Mesothelial cell of epicardium (in vitro differentiated cells): ENCODE measurements at places on chromosomes 12 and 14. TPM values are rescaled to one million over a fixed set of nuclear protein-coding genes. Genes with fewer than 3 reads are reported as not detected.

DNA sequence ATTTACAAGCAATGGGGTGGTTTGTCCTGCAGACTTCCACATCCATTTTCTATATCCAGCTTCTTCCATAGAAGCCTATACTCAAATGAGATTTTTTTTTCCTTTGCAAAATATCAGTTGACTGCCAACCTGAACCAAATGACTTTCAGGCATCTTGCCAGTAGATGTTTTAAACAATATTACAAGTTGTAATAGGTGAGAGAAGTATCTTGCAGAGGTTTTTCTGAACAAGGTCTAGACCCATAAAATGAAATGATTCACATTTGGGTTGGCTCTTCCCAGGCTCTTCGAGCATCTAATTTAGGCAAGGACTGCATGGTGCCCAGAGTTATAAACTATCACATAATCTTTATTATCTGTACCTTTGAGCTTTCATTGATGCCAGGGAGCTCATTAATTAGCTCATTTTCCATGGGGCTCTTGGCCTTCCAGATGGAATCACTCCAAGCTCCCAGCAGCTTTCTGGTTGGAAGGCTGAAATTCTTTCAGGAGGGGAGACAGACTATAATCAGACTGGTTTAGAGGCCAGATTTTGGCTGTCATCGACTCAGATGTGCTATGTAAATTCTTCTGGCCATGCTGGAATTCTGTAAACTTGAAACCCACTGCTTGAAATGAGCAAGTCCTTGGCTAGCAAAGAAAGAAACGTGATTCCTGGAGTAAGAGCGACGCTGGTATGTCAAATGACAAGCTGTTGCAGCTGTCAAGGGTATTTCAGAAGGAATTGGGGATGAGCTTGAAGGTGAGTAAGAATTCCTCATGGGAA lies 32.2 kb upstream of the DICER1 start:
- no peak overlapping the region for H3K4me3 ChIP-seq
- peaks cover 70% of the 10 kb centered on the region for H3K36me3 ChIP-seq

- H3K4me3 ChIP-seq = peak overlapping the region; percentile 92
- no peak for DNase-seq
- H3K4me1 ChIP-seq = peaks cover 59% of the 10 kb centered on the region
- H3K27me3 ChIP-seq = no peaks in the 10 kb centered on the region
These were observed 104.5 kb downstream of the PRICKLE1 start for GRCh38 chr12:42484996-42485395.

DNA sequence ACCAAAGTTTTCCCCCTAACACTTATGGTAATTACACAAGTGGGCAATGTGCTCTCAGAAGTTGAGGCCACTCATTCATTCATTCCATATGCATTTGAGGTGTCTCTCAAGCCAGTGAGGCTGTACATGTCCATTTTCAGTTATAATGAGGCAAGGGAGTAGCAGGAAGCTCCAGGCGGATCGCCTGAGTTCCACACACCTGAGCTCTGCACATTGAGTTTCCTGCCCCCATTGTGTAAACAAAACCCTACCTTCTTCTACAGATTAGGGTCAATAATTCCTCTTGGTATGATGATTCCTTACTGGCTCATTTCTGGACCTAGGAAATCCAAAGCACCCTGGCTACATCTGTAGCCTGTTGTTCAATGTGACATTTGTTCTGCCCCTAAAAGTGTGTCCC lies 555.3 kb downstream of the MED13L start:
- H3K4me1 ChIP-seq = peaks cover 10% of the 10 kb centered on the region
- H3K27ac ChIP-seq = no peak overlapping the region
- no peaks in the 10 kb centered on the region for H3K36me3 ChIP-seq
- no peaks in the 10 kb centered on the region for H3K27me3 ChIP-seq
- DNase-seq = no peak

- peak overlapping the region; percentile 18 for H3K27ac ChIP-seq
- no peaks in the 10 kb centered on the region for H3K27me3 ChIP-seq
- H3K36me3 ChIP-seq = peaks cover 2% of the 10 kb centered on the region
- DNase-seq = no peak
- peaks cover 14% of the 10 kb centered on the region for H3K4me1 ChIP-seq
These were observed 25.4 kb downstream of the CDC42BPB start for GRCh38 chr14:103031956-103032355.

The RIN3 gene
- total RNA-seq = 16.4 to 19.9 TPM (median 16.8 TPM) in 3 replicates
